Spleen (tissue), 13 donors: ENCODE measurements at places on chromosomes 11 and 22.

DNA sequence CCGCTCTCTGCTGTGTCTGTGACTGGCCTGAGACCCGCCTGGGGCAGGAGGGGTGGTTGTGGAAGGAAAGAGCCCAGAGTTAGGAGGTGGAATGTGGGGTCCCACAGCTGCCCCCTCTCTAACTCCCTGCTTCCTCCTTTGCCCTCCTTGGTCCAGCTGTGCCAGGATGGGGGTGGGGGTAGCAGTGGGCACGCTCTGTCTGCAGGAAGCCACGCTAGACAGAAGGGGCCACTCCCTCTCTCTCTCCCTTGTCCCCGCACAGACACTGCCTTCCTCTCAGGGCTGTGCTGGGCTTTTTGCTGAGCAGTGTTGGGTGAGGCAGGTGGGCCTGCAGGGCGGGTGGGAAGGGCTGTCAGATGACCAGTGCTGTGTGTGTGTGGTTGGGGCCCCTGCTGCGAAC, 2.0 kb upstream of the SOX10 start:
- DNase-seq = no peak

DNA sequence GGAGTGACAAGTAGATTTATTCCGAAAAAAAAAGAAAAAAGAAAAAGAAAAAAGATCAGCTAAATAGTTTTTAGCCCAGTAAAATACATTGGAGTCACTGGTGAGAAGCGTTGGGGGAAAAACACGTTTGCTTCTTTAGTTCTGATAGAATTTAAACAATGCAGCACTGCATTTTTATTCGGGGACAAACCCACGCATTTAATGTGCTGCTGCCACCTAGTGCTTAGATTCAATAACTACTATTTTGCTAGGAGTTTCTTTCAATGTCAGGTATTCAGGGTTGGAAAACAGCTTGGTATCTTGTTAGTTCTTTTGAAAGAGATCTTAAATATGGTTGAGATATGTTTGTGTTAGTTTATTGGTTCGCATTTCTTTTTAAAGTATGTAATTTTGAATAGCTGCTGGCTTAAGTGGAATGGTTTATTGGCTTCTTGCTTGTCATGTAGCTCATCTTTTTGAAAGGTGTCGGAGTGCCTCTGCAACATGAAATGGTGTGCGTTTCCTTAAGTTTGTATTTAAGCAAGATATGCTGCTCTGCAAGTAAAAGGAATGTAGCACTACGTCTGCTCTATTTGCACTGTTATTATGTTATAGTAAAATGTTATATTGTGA, 41.9 kb downstream of the SVIP start:
- DNase-seq = no peak

DNA sequence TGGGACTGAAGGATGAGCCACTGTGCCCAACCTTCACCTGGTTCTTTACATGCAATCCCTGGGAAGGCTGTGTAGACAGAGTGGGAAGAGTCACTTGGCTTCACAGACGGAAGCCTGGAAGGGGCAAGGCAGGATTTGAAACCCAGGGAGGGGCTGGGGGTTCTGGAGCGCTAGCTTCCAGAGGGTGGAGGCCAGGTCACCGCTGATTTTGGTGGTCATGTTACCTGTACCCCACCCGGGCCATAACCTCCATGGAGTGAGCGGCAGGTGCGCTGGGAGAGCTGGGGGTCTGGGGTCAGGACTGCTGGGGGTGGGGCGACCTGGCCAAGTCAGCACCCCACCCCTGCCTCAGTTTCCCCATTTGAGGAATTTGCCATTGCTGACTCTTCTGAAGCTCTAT, 38.3 kb downstream of the PDGFB start:
- DNase-seq = peak; percentile 42

DNA sequence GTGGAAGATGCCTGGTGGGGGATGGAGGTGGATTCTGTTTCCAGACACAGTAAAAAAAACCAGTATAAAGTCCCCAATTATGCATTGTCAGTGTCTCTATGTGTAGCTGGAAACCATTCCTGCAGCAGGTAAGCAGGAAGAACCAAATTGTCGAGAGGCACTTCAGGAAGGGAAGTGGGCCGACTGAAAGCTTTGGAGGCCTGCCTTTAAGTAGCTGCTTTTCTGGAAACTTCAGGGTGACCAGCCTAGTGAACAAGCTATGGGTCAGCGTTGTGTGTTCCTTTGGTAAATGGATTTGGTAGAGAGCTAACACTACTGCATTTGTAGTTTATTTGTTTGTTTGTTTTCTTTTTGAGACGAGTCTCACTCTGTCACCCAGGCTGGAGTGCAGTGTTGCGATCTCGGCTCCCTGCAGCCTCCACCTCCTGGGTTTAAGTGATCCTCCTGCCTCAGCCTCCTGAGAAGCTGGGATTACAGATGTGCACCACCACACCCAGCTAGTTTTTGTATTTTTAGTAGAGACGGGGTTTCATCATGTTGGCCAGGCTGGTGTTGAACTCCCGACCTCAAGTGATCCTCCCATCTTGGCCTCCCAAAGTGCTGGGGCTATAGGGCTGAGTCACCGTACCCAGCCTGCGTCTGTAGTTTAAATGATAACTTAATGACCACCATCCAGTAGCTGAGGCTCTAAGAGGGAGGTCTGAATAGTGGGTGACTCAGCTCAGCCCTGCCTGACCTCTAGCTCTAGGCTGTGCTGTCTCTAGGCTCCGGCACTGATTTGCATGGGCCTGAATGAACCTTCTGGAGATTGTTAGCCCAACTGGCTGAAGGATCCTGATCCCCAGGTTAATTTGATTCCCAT, 12.8 kb downstream of the PTPRJ start:
- peak; percentile 39 for DNase-seq

DNA sequence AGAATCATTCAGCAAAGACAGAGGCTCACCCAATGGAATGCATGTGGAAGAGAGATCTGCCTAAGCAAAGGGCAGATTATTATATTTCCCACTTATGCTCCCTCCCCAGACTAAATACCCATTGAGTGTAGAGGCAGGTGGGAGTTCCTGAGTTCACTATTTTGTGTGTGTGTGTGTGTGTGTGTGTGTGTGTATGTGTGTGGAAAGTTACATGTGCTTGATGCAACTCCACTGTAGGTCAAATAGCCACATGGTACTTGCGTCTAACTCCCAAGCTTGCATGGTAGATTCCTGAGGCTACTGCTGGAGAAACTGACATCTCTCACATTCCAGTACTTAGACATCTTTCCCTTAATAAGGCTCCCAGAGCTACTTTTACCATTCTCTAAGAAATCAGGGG, 3.4 kb upstream of the COPB1 start:
- no peak for DNase-seq

GRCh38 chr22:22767876-22768602, 119.6 kb upstream of the IGLL5 start:
- DNase-seq = no peak

DNA sequence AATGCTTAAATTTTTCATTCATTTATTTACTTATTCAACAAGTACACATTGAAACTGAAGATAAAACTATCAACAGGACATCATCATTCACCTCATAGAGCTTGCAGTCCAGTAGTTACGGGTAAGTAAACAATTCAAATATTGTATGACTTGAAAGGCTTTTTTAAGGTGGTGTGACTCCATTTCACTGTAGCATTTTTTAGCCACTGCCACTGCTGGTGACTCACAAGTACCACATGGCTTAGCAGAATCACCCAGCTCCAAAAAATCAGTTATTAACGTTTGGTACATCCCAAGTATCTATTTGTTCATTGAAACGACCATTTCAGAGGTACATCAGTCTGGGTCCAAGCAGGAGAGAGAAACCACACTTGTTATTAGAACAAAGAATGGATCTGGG, 427.9 kb upstream of the DDI1 start:
- no peak for DNase-seq

DNA sequence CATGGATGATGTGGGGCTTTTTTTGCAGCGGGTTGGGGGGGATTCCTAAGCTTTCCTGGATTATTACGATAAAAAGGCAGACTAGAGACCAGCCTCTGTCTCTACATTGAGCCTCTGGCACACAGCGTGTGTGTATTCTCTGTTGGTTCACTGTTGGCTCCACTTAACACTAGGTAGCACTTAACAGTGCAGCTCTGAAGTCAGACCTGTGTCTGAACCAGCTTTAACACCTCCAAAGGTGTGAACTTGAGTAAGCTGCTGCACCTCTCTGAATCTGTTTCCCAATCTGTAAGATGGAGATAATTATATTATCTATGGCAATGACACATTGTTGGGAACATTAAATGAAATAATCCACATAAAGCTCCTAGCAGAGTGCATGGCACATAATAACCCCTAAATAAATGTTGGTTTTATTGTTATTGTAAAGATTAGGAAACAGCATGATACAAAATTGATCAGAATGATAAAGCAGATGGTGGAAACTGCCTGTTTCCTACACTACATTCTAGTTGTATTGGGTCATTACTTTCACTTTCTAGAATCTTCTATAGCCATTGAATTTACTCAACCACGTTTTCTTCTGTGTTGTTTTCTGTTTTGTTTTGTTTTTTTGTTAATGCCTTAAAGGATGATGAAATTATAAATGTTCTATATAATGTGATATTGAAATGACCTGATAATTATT, 108.4 kb downstream of the ARL14EP start:
- DNase-seq = no peak

DNA sequence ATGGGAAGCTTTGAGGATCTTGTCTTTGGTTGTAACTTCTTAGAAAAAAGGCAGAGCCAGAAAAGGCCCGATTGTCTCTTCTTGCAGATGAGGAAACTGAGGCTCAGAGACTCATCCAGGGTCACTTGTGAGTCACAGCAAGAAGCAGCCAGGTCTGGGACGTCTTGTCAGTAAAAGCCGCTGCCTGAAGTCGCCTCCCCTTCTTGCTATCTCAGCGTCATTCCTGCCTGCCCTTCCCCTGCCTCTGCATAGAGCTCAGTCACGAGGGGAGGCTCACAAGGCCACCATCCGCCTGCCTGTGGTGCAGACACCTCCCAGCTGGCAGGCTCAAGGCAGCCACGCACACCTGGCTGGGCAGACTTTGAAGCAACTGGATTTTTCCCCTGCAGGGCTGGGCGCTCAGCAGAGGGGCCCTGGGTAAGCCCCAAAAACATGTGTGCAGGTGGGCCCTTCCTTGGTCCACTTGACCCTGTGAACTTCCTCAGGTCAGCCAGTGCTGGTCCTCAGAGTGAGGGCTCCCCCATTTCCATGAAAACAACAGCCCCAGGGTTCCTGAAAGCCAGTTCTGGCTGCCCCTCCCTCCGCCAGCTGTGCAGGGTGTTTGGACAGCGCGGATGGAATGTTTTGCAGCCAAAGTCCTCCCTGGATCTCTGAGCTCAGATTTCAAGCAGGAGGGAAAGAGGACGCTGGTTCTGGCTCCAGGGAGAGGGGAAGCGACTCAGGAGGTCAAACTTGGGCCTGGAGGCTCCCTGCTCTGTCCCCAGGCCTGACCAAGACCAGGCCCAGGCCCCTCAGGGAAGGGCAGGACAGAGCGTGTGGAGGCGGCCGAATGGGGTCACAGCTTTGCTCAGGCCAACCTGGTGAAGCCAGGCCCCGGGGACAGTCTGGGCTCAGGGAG, 6.0 kb upstream of the RAB3IL1 start:
- no peak for DNase-seq

GRCh38 chr22:17396516-17396915, 27.3 kb downstream of the CECR2 start:
- no peak for DNase-seq

GRCh38 chr11:112606656-112607055, 346.0 kb upstream of the PLET1 start:
- DNase-seq = no peak

- DNase-seq = no peak
Measured at GRCh38 chr22:19213442-19214077, 35.0 kb upstream of the SLC25A1 start.

- DNase-seq = no peak
Measured at GRCh38 chr11:108431370-108431769, 36.0 kb downstream of the C11orf65 start.

DNA sequence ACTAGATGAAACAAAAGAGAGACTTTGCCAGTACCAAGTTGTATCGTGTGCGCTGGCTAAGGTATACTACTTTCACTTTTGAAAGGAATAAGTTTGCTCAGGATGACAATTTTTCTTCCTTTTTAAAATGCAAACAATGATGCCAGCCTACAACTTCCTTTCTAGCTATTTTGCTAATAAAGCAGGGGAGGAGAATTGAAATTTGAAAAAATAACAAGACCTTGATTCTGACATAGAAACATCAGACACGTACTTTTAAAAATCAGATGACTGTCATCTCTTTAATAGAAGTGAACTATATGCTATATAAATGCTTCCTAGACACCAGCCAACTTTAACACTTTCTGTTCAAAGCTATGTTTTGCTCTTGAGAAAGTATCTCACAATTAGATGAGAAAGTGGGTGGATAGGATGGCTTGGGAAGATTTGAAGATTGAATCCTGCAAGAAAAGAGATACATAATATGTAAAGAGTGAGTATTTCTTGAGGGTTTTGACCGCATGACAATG, 41.7 kb upstream of the BLID start:
- no peak for DNase-seq

GRCh38 chr22:45101515-45102227, 62.1 kb upstream of the NUP50 start:
- DNase-seq = peak; percentile 79

DNA sequence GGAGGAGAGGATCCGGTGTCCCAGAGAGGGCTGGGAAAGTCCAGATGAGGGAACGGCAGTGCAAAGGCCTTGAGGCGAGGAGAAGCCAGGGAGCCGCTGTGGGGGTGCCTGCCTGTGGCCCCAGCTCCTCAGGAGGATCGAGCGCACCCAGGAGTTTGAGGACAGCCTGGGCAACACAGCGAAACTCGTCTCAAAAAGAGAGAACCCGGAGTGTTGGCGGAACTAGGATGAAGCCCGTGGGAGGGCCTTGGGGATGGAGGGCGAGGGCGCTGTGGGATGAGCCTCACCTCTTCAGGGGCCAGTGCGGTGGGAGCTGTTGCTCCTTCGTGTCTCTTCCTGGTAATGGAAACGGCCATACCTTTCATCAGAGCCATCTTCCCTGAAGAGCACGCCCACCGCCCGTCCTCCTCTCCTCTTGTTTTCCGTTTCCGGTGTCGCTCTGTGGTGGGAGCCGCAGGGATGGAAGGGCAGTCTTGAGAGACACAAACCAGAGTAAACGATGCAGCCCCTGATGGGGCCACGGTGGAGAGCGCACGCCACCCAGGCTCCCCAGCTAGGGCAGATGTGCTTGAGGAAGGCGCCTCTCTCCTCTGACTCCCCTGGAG, 15.7 kb downstream of the TRMU start:
- peak; percentile 56 for DNase-seq

GRCh38 chr11:78197816-78198215, 9.1 kb downstream of the USP35 start:
- peak; percentile 63 for DNase-seq

DNA sequence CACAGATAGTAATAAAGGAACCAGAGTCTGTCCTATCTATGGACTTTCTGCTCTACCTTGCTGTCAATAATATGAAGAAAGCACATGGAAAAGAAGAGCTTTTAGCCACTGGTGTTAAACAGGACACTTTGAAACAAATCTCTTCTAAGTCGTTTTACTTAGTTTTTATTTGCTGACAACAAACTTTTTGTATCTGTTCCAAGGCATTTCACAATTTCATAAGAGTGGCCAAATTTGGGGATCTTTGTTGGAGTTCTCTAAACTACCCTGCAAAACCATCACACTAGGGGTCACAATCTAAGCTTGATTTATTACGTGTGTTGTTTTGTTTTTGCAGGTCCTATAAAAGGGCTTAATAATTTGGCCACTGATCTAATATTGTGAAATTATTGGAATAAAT, 54.4 kb downstream of the BBOX1 start:
- no peak for DNase-seq

GRCh38 chr22:40434106-40434505, 63.7 kb downstream of the SGSM3 start:
- no peak for DNase-seq

- no peak for DNase-seq
Measured at GRCh38 chr11:47204637-47204989, 10.2 kb upstream of the DDB2 start.

- DNase-seq = no peak
Measured at GRCh38 chr11:22459048-22459447, 120.9 kb downstream of the SLC17A6 start.
